Progenitor cell of endocrine pancreas (in vitro differentiated cells): ENCODE measurements at places on chromosomes 2 and 18. TPM values are rescaled to one million over a fixed set of nuclear protein-coding genes. Genes with fewer than 3 reads are reported as not detected.
A peak's percentile ranks its signal among the peaks of the same experiment; 100 is the strongest.

GRCh38 chr2:76829374-76830234 lies 692.6 kb downstream of the LRRTM4 start:
- H3K4me1 ChIP-seq, result no peaks in the 10 kb centered on the region
- no peak overlapping the region for H3K27ac ChIP-seq
- no peaks in the 10 kb centered on the region for H3K27me3 ChIP-seq
- no peak for DNase-seq
- H3K36me3 ChIP-seq, result no peaks in the 10 kb centered on the region

DNA sequence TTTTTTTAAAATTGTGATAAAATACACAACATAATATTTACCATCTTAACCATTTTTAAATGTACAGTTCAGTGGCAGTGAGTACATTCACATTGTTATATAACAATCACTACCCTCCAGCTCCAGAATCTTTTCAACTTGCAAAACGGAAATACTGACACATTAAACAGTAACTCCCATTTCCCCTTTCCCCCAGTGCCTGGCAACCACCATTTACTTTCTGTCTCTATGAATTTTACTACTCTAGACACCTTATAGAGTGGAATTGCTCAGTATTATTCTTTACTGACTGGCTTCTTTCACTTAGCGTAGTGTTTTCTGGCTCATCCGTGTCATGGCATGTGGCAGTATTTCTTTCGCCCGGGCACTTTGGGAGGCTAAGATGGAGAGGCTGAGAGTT lies 32.6 kb downstream of the FASTKD2 start:
- H3K27me3 ChIP-seq, result peaks cover 3% of the 10 kb centered on the region
- peaks cover 3% of the 10 kb centered on the region for H3K4me1 ChIP-seq
- no peak overlapping the region for H3K4me3 ChIP-seq
- H3K36me3 ChIP-seq, result peaks cover 1% of the 10 kb centered on the region
- no peak overlapping the region for H3K27ac ChIP-seq

GRCh38 chr18:61323951-61324350 lies 9.3 kb upstream of the CDH20 start:
- DNase-seq, result no peak
- peaks cover 13% of the 10 kb centered on the region for H3K27me3 ChIP-seq
- no peaks in the 10 kb centered on the region for H3K4me1 ChIP-seq
- no peaks in the 10 kb centered on the region for H3K36me3 ChIP-seq
- no peak overlapping the region for H3K4me3 ChIP-seq

GRCh38 chr2:105808423-105809096 lies 63.8 kb downstream of the NCK2 start:
- no peak overlapping the region for H3K4me3 ChIP-seq
- H3K4me1 ChIP-seq, result peaks cover 51% of the 10 kb centered on the region
- no peak for DNase-seq

- H3K27me3 ChIP-seq, result peaks cover 4% of the 10 kb centered on the region
- H3K36me3 ChIP-seq, result no peaks in the 10 kb centered on the region
- H3K4me3 ChIP-seq, result no peak overlapping the region
- DNase-seq, result no peak
Measured at GRCh38 chr2:143480601-143481236, 351.5 kb downstream of the ARHGAP15 start.

- peaks cover 16% of the 10 kb centered on the region for H3K27me3 ChIP-seq
- peaks cover 4% of the 10 kb centered on the region for H3K4me1 ChIP-seq
- DNase-seq, result no peak
Measured at GRCh38 chr2:105652014-105652796, 92.5 kb upstream of the NCK2 start.

GRCh38 chr2:164778723-164779122 lies 62.9 kb downstream of the COBLL1 start:
- H3K36me3 ChIP-seq, result peaks cover 3% of the 10 kb centered on the region
- H3K4me1 ChIP-seq, result peaks cover 42% of the 10 kb centered on the region
- no peak for DNase-seq
- peak overlapping the region; percentile 35 for H3K27ac ChIP-seq
- no peak overlapping the region for H3K4me3 ChIP-seq

DNA sequence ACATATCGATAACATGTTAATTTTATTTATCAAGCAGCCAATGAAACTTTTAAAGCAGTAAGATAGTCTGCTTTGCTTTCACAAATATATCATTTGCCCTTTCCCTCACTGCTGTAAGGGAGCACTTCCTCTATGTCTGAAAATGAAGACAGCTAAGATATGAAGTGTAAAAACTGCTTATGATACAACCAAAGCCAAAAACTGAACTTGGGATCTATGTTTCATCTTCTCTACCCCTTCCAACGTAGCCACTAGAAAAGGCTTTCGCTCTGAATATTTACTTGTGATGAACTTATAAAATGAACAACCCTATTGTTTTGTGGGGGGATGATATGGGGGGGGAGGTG lies 140.3 kb downstream of the TCF4 start:
- H3K4me3 ChIP-seq, result no peak overlapping the region
- no peaks in the 10 kb centered on the region for H3K36me3 ChIP-seq
- H3K27me3 ChIP-seq, result no peaks in the 10 kb centered on the region
- H3K27ac ChIP-seq, result no peak overlapping the region
- no peak for DNase-seq

DNA sequence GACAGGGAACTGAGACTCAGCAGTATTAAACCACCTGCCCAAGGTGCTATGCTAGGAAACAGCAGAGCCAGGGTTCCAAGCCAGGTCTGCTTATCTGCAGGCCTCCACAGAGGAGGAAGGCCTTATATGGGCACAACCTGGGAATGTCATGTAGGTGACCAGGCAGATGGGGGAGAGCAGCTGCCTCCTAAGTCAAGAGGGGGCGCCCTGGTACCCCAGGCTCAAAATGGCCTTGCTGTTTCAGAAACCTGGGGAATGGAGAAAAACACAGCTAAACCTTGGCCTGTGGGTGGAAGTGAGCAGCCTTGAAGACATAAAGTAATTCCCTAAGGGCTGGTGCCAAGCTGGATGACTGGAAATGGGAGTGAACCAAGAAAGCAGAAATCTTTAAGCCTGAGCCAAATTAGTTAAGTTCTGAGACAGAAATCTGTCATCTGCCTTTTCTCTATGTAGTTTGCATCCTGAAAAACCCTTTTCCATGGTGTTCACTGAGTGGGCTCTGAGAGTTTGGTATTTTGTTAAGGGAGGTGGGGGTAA lies 79.1 kb downstream of the MAPK4 start:
- H3K4me1 ChIP-seq, result no peaks in the 10 kb centered on the region
- H3K4me3 ChIP-seq, result no peak overlapping the region
- no peaks in the 10 kb centered on the region for H3K27me3 ChIP-seq
- H3K36me3 ChIP-seq, result no peaks in the 10 kb centered on the region

SPATA3 gene
- not detected in 2 replicates for total RNA-seq

CPSF3 gene
- 60.3 and 60.4 TPM in 2 replicates for total RNA-seq

PKP4 gene
- total RNA-seq, result 62.9 and 75.3 TPM in 2 replicates

CRYGC gene
- total RNA-seq, result not detected in 2 replicates

MAPRE2 gene
- total RNA-seq, result 47.9 and 51.8 TPM in 2 replicates

EIF2AK3 gene
- 20.5 and 28.1 TPM in 2 replicates for total RNA-seq
